T-helper 17 cell (primary cell): ENCODE measurements at places on chromosomes 3 and 15. TPM values are rescaled to one million over a fixed set of nuclear protein-coding genes. Genes with fewer than 3 reads are reported as not detected.

RFTN1 gene
- total RNA-seq: 51.8 TPM

DNA sequence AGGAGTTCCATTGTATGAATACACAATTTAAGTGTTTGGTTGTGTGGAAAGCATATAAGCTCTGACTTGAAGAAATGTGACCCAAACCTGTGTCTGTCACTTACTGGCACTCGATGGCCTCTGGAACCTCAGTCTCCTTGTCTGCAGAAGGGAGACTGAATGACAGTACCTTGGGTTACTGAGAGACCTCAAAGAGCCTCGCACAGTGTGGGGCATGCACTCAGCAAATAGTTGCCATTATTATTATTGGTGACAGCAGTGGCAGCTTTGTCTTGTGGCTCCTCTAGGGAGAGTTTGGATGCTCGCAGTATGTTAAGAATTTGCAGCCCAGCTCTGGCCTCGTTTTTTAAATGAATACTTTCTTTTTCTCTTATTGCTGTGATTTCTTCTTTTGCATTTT is 43.4 kb downstream of the EEFSEC start:
- DNase-seq: no peak

DNA sequence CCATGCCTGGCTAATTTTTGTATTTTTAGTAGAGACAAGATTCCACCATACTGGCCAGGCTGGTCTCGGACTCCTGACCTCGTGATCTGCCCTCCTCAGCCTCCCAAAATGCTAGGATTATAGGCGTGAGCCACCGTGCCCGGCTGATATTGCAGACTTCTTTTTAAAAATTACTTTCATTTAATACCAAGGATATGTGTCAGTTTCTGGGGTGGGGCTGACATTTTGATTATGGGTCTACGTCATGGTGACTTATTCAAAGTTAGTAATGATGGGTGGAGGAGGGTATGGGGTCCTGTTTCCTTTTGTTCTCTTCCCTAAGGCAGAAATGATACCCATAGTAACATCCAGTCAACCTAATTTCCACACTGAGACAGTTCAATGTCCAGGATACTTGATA is 34.7 kb downstream of the GBE1 start:
- no peak for DNase-seq

DNA sequence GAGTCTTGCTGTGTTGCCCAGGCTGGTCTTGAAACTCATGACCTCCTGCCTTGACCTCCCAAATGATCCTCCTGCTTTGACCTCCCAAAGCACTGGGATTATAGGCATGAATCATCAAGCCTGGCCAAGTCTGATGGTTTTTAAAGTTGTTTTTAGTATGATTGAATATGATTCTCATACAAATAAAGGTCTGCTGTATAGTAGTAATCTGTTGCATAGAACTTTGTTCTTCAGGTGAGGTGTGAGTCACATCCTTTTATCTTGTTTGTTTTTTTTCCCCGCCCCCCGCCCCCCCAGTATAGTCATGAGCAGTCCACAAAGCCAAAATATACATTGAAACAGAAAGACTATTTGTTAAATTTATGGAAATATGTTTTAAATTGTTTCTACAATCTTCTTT is 39.0 kb downstream of the UBE2E2 start:
- no peak for DNase-seq

INSYN1 gene
- total RNA-seq: not detected

DNA sequence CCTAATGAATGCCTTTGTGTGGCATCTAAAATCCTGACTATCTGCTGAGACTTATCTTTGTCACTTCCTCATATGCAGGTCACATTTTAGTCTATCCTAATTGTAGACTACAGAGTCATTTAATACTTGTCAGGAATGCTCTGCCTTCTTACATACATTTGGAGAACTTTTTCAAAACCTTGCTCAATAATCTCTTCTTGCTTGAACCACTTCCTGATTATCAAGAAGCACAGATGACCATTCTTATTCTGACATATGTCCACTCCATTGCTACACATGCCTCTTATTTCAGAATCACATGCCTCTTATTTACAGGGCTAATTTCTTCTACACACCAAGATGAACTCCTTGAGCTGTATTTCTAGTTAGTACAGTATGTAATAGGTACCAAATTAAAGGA is 400.3 kb downstream of the TBC1D5 start:
- no peak for DNase-seq

RCN2 gene
- 16.2 TPM for total RNA-seq

- no peak for DNase-seq
Observed at GRCh38 chr15:78372880-78373279, 32.7 kb downstream of the CRABP1 start.

IL17RD gene
- not detected for total RNA-seq

- no peak for DNase-seq
Observed at GRCh38 chr15:45371546-45371945, 6.8 kb downstream of the GATM start.
